ENCODE measurements at places on chromosomes 2 and 18.

DNA sequence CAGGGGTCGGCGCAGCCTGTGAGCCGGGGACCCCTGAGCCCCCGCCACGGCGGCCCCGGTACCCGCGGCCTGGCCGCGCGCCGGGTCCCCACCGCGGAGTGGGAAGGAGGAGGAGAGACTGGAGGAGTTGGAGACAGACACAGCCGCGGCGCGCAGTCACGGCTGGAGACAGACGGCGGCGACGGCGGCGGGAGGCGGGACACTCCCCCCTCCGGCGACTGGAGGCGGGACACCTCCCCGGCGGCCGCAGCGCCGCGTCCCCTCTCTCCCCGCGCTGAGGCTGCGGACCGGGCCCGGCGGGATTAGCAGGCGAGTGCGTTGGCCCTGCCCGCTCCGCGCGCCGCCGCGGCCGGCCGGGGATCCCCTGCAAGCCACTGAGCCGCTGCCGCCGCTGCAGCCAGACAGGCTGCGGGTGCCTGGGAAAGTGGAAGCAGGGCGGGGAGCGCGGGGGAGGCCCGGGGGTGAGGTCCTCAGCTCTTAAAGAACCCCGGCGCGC is 1.0 kb upstream of the LDLRAD4 start:
- DNase-seq = no peak

DNA sequence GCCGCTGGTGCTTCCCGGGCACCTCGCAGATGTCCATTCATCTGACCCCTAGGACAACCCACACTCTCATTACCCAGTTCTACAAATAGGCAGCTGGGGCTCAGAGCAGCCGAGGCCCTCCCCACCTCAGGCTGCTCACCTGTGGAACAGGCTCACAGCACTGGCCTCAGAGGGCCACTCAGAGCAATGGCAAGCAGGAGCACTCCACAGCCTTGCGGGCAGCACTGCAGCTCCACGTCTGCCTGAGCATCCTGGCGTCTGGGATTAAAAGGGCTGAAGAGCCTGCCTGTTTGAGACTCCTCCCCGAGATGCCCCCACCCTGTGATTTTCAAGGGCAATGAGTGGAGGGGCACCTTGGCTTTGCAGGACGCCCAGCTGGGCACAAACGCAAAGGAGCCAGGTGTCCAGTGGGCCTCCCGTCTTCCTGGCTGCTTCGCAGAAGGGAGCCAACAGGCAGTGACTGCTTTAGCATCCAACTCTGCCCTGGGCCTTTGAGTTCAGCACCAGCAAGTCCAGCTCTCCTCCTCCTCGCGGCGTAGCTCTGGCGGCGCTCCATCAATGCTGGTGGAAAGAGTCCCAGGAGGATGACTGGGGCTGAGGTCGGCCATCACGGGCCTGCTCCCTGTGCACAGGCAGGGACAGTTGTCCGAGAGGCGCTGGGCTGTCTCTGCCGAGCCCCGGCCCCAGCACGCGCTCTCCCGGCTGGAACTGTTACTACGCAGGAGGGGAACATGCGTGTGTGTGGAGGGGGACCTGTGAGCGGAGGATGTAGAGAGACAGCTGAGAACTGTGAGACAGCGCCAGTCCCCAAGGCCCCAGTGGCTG is 297.2 kb downstream of the NDUFA10 start:
- DNase-seq = no peak

GRCh38 chr2:192029089-192029488 is 165.6 kb downstream of the TMEFF2 start:
- DNase-seq = no peak

- DNase-seq = no peak
These were observed 94.7 kb upstream of the SP3 start for GRCh38 chr2:174059884-174060244.

GRCh38 chr2:100748673-100749072 is 71.3 kb upstream of the NPAS2 start:
- DNase-seq = no peak

- no peak for DNase-seq
These were observed 60.3 kb upstream of the SCN1A start for GRCh38 chr2:166188084-166188483.

GRCh38 chr18:54261894-54262293 is 7.4 kb upstream of the POLI start:
- no peak for DNase-seq

GRCh38 chr2:37742286-37742685 is 70.8 kb upstream of the CDC42EP3 start:
- no peak for DNase-seq

GRCh38 chr18:39846265-39846664 is 2108.8 kb upstream of the PIK3C3 start:
- no peak for DNase-seq

GRCh38 chr2:8103085-8103708 is 578.7 kb upstream of the ID2 start:
- DNase-seq = no peak

GRCh38 chr2:235768606-235769005 is 274.8 kb downstream of the AGAP1 start:
- DNase-seq = no peak

- DNase-seq = no peak
These were observed 166.5 kb downstream of the RPIA start for GRCh38 chr2:88857951-88858411.

DNA sequence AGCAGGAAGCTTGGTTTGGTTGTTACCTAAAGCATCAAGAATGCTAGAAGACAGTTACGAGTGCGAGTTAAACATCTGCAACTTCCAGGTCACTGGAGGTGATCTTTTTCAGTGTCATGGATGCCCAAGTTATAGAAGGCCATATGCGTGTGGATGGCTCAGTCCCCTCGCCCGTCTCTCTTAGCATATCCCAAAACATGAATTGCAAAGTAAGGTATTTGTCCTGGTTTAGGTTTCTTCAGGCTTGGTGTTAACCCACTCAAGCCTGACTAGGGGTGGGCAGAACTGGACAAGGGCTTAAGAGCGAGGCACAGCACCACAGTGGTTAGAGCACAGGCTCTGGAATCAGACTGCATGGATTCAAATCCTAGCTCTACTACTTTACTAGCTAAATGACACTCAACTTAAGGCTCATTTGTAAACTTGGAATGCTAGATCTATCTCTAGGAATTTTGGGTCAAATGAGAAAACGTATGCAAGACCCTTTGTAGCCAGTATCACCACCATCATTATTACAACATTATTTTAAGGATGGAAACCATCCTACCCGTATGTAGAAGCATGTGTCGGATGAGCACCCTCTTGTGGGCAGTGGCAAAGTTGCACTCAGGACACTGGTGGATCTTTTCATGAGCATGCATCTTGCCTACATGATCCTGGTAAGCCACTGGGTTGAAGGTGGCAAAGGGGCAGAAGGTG is 11.2 kb downstream of the ZNF142 start:
- DNase-seq = no peak

GRCh38 chr2:42999391-42999841 is 207.0 kb upstream of the HAAO start:
- no peak for DNase-seq

DNA sequence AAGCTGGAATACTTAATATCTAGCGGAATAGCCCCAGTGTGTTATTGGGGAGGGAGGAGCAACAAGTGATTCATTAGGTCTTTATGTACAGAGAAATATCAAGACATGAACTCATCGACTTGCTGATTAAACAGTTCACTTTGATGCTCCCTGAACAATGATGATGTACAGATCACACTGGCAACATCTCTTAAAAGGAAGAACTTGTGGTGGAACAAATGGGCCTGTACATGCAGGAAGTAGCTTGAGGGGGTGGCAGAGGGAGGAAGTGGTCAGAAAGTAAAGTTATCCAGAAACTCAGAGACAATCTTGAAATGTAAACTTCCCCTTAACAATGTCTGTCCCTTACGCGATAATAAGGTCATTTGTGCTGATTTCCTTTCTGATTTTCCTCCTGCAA is 90.5 kb downstream of the NXPH2 start:
- DNase-seq = no peak
